ENCODE measurements at places on chromosomes 12 and 14.
A peak's percentile ranks its signal among the peaks of the same experiment; 100 is the strongest.

GRCh38 chr12:43222796-43223195 lies 329.2 kb downstream of the ADAMTS20 start:
- no peak for DNase-seq

GRCh38 chr14:104187121-104187889 lies 48.9 kb downstream of the KIF26A start:
- no peak for DNase-seq

GRCh38 chr14:70988452-70988851 lies 81.2 kb downstream of the PCNX1 start:
- no peak for DNase-seq

DNA sequence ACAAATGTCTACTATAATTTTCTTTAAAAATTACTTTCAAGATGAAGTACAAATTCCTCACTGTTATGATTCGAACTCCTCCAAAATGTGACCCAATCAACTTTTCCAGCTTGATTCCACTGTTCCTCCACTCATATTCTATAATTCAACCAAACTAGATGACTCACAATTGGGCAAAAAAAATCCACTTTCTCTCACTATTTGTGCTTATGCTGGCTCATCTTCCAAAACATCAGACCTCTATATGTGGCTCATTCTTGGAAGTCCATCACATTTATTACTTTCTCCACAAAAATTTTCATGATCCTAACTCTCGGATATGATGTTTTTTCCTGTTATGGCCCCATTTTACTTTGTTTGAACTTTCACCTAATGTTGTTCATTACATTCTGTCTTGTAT lies 26.9 kb upstream of the RXYLT1 start:
- no peak for DNase-seq

DNA sequence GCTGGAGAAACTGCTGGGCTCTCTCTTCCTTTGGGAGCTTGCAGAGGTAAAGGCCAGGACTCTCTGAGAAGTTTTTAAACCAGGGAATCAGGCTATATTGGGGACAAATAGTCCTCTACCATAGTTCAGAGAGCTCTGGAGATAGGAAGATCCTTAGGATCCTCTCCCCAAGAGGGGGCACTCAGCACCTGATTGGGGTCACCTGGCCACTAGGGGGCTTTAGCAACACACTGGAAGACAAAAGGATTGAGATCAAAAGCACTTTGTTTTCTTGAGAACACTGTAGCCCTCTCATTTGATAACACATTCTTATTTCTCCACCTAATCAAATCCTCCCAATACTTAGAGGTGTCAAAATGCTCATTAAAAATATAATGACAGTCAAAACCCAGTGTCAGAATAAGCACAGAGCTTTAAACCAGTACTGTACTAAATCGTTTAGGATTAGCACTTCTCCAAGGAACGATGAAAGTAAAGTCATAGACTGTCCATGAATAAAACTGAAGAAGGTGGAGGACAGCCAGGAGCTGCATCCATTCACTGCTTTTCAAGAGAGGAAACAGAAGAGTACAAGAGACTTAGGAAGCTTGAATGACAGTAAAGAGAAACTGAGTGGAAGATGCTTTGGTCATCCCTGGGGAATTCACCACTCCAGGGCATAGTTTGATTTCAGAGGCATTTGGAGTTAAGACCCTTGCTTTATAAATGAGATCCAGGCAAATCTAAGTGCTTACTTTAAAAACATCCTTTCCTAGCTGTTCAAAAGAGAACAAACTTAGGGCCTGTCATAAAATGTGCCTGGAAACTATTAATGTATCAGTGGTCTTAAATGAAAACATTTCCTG lies 26.5 kb downstream of the BMP4 start:
- DNase-seq, result no peak

DNA sequence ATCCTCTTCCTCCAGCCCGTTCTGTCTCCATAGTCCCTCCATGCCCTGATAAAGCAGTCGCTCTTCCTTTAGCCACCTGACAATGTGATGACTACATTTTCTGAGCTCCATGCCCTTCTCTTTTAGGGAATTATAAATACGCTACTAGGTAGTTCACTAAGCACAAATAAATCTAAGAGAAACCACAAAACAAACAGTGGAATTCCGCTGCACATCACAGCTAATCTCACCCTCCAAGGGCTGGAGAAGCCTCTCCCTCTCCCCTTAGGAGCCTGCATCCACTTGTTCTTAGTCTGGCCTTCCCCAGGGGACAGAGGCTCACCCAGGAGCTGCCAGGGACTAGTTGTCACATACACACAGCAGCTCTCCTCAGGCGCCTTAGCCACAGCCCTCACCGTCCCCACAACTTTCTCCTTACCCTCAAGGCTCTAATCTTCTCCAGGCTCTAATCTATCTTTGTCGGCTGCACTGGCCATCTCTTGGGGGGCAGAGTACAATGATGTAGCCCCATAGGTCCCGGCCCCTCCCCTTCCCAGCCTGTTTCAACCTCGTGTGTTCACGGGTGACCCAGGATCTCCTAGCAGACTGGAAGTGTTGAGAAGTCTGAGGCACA lies 55.9 kb upstream of the GPR68 start:
- no peak for DNase-seq

- peak; percentile 32 for DNase-seq
Observed at GRCh38 chr12:46219877-46220655, 48.8 kb downstream of the SLC38A1 start.

GRCh38 chr12:14952299-14952921 lies 9.0 kb downstream of the ARHGDIB start:
- no peak for DNase-seq

GRCh38 chr12:111686574-111687105 lies 787 bp downstream of the ACAD10 start:
- DNase-seq, result no peak

- DNase-seq, result no peak
Observed at GRCh38 chr12:1949771-1950470, 31.5 kb upstream of the CACNA2D4 start.

DNA sequence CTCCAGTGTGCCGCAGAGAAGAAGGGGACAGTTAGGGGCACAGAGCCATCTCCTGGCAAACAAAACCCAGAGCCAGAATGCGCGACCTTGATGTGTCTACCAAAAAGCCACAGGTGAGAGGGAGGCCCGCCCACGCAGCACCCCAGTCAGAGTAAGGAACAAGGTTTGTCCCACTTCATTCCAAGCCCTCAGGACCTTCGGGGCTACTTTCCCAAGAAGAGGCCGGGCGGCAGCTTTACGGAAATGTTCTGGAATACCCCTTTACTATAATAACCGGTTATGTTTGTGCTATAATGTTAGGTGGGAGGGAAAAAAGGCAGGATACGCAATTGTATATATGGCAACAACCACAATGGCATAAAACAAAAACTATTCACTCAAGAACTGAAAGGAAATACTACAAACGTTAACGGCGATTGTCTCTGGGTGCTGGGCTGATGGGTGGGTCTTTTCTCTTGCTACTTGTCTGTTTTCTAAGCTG lies 12.3 kb downstream of the CCDC88C start:
- DNase-seq, result peak; percentile 48

GRCh38 chr12:43099691-43100163 lies 452.3 kb downstream of the ADAMTS20 start:
- no peak for DNase-seq

DNA sequence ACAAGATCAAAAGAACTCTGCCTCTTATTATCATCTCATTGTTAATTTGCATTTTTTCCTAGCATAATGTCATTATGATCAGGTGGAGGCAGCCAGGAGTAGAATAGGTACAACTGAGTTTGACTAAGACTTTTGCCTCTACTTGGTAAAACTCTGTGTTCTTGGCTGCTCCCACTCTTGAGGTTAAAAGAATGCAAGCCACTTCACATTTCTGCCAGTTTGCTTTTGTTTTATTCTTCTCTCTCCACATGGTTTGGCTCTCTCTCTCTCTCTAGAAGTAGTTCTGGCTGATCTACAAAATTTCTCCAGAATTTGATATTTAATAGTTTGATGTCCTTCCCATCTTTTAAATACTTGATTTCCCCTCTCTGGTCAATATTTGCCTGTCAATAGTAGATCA lies 170.7 kb upstream of the E2F7 start:
- no peak for DNase-seq

- DNase-seq, result no peak
Observed at GRCh38 chr12:51224625-51225024, 6.8 kb upstream of the POU6F1 start.

GRCh38 chr12:75814851-75815754 lies 216.5 kb downstream of the PHLDA1 start:
- DNase-seq, result no peak

- no peak for DNase-seq
Observed at GRCh38 chr14:59091976-59092375, 96.5 kb upstream of the DAAM1 start.

- DNase-seq, result no peak
Observed at GRCh38 chr12:27334042-27334720, 1.5 kb downstream of the BMAL2 start.

- no peak for DNase-seq
Observed at GRCh38 chr14:105047283-105048016, 17.8 kb downstream of the GPR132 start.

DNA sequence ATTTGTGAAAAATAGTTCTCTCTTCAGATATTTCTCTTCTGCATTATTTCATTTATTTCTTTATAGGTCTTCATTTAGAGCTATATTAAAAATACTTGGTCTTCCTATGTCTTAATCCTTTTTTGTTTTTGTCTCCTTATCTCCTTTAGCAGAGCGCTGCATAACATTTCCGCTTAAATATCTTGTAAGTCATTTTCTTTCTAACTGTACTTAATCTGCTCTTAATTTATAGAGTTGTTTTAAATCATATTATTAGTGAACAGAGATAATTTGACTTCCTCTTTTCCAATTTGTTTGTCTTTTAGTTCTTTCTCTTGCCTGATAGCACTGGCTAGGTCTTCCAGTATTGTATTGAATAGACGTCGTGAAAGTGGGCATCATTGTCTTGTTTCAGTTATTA lies 18.0 kb downstream of the LUM start:
- no peak for DNase-seq

DNA sequence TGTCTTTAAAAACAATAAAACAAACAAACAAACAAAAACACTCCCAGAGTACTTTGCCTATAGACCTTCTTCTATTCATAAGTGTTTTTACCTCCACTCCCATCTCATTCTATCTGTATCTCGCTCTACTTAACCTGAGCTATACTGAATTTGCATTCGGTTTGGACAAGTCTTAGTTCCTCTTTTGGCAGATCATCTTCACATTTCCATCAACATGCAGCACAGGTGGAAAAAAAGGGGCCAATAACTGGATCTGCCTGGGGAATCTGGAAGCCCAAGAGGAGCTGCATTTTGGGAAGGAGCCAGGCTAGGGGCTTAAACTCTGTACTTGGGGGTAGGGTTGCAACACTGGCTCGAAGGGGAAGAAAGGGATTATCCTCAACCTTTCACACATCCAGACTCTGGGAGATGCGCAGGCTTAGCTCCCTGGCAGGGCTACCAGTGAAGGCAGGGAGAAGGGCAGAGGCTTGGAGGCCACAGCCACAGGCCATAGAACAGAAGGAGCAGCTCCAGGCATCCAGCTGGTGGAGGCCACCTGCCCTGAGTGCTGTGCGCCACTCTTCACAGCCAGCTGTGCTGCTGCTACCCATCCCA lies 4.1 kb downstream of the NINJ2 start:
- no peak for DNase-seq

GRCh38 chr12:116043659-116044535 lies 233.6 kb downstream of the MED13L start:
- no peak for DNase-seq
